ENCODE measurements at places on chromosomes 1 and 21.

DNA sequence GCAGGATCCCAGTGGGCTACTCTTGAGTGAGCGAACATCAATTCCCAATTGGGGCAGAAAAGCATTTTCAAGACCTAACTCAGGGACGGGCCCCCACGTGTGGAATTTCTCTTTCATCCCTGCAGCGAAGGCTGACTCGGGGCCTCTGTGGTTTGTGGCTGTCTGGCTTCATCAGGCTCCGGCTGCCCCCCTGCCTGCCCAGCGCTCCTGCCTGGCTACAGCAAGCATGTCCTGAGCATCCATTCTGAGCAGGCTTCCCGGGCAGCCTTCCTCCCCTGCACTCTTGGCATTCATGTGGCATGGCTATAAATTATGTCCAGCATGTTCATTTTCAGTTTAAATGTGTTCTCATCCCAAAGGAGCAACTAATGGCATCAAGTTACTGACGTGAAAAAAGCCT lies 588.1 kb downstream of the KIF26B start:
- H3K27me3 ChIP-seq, result no peaks in the 10 kb centered on the region
- DNase-seq, result no peak
- no peak overlapping the region for H3K27ac ChIP-seq
- H3K4me3 ChIP-seq, result no peak overlapping the region

- H3K27ac ChIP-seq, result no peak overlapping the region
- no peaks in the 10 kb centered on the region for H3K27me3 ChIP-seq
- no peaks in the 10 kb centered on the region for H3K36me3 ChIP-seq
- no peak for DNase-seq
- H3K4me1 ChIP-seq, result no peaks in the 10 kb centered on the region
These were observed 153.7 kb downstream of the ELAVL4 start for GRCh38 chr1:50262436-50262835.

GRCh38 chr1:38210021-38210894 lies 163.7 kb upstream of the POU3F1 start:
- no peak overlapping the region for H3K27ac ChIP-seq
- H3K27me3 ChIP-seq, result no peaks in the 10 kb centered on the region
- H3K4me3 ChIP-seq, result no peak overlapping the region
- no peak for DNase-seq

DNA sequence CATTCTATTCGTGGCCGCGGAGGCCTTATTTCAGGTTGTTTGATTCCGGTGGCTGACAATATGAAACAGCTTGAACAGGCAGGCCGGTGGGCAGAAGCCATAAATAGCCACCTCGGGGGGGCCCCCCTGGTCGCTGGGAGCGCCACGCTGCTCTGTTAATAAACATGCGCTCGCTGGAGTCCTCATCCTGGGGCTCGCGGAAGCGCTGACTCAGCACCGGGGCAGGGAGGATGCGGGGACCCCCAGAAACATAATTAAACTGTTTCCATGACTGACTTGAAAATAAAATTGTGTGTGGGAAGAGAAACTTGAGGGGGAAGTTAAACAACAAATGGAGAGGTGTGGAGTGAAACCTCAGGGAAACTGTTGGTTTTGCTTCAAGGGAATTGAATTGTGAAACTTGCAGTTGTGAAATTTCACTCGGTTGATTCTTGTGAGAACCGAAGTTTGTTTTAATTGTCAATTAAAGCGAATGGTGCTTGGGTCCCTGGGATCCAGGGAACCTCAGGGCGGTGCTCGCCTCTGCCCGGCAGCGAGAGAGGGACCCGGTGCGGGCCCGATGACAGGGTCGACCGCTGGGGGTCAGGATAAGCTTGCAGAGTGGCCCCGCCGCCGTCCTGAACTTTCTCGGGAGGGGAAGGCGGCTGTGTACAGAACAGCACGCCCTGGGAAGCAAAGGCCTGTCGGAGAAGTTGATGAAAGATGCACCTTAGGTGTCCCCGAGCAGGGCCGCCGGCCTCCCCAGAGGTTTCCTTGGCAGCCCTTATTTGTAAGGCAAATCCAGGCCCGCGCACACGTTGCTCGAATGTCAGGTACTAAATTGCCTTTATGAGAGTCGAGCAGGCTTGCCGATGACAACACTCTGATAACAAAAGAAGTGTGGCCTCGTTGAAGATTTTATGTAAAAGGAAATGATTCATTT lies 176.9 kb upstream of the LMO4 start:
- H3K27ac ChIP-seq, result no peak overlapping the region
- H3K27me3 ChIP-seq, result no peaks in the 10 kb centered on the region
- H3K36me3 ChIP-seq, result no peaks in the 10 kb centered on the region
- DNase-seq, result no peak
- no peaks in the 10 kb centered on the region for H3K4me1 ChIP-seq

DNA sequence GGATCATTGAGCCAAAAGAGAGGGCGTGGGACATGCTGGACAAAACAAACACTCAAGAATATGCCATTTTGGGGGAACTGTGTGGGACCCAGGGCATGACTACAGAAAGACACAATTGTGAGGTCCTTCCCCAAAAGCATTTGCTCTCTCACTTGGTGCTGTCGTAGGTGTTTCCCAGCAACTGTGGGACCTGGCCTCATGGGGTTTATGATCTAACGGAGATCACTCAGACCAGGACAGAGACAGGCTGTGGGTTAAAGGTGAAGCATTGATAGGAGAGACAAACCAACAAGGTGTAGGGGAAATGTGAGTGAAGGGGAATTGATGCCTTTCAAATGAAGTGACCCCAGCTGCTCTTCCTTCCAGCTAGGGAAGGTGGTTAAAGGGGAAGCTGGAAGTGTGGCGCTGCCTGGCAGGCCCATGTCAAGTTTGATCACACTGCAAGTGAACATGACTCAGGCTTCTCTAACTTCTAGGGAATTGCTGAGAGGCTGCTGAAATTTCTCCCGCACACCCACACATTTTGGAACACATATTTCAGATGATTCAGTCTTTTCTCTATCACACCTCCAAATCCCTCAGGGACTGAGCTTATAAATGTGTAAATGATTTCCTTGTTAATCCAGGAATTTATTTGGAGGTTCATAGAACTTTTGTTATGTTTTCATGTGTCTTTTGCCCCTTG lies 30.2 kb downstream of the TRAF5 start:
- no peaks in the 10 kb centered on the region for H3K27me3 ChIP-seq
- no peak overlapping the region for H3K27ac ChIP-seq
- no peak for DNase-seq
- no peaks in the 10 kb centered on the region for H3K36me3 ChIP-seq
- H3K4me1 ChIP-seq, result peaks cover 15% of the 10 kb centered on the region
- no peak overlapping the region for H3K4me3 ChIP-seq

GRCh38 chr1:218031901-218032300 lies 253.2 kb upstream of the RRP15 start:
- H3K4me1 ChIP-seq, result no peaks in the 10 kb centered on the region
- no peaks in the 10 kb centered on the region for H3K36me3 ChIP-seq
- no peaks in the 10 kb centered on the region for H3K27me3 ChIP-seq
- no peak overlapping the region for H3K4me3 ChIP-seq
- no peak for DNase-seq

GRCh38 chr1:214425716-214426425 lies 125.5 kb downstream of the PTPN14 start:
- H3K27ac ChIP-seq, result no peak overlapping the region
- H3K4me3 ChIP-seq, result no peak overlapping the region

GRCh38 chr1:184152974-184153373 lies 101.4 kb downstream of the TSEN15 start:
- H3K36me3 ChIP-seq, result no peaks in the 10 kb centered on the region
- no peak overlapping the region for H3K27ac ChIP-seq
- no peak for DNase-seq
- no peaks in the 10 kb centered on the region for H3K27me3 ChIP-seq

GRCh38 chr1:245587435-245588115 lies 432.8 kb downstream of the KIF26B start:
- no peaks in the 10 kb centered on the region for H3K4me1 ChIP-seq
- H3K27ac ChIP-seq, result no peak overlapping the region
- DNase-seq, result no peak
- no peaks in the 10 kb centered on the region for H3K36me3 ChIP-seq
- peaks cover 9% of the 10 kb centered on the region for H3K27me3 ChIP-seq

DNA sequence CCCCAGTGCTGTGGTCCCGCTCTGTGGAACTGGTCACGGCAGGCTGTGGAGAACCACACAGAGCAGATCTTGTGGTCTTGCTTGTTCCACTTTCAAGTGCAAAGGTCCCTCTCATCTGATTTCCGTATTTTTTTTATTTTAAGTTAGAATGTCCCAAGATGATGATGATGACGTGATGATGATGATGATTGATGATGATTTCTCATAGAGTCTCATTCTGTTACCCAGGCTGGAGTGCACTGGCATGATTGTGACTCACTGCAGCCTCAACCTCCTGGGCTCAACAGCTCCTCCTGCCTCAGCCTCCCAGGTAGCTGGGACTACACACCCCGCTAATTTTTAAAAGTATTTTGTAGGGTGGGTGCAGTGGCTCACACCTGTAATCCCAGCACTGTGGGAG lies 12.2 kb downstream of the EVA1C start:
- H3K36me3 ChIP-seq, result no peaks in the 10 kb centered on the region
- no peak for DNase-seq
- peaks cover 14% of the 10 kb centered on the region for H3K27me3 ChIP-seq
- H3K4me1 ChIP-seq, result no peaks in the 10 kb centered on the region

DNA sequence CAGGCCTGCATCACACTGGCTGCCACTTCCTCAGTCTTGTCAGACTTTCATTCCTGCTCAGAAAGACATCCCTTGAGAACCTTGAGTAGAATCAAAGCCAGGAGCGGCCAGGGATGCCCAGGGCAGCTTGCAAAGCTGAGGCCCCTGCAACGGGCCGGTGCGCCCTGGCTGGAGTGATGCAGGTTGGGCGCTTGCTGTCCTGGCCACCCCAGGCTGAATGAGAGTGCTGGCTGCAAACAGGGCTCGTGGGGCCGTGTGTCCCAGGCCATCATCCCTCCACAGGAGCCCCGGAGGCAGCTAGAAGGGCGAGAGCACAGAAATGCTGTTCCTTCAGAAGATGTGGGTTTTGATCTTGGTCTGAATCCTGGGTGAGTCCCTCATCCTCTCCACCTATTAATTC lies 67.2 kb upstream of the FAM20B start:
- no peaks in the 10 kb centered on the region for H3K27me3 ChIP-seq
- H3K36me3 ChIP-seq, result no peaks in the 10 kb centered on the region
- DNase-seq, result no peak
- no peaks in the 10 kb centered on the region for H3K4me1 ChIP-seq
- no peak overlapping the region for H3K27ac ChIP-seq

GRCh38 chr1:237684236-237684635 lies 206.5 kb downstream of the ZP4 start:
- no peak for DNase-seq
- no peaks in the 10 kb centered on the region for H3K36me3 ChIP-seq
- no peak overlapping the region for H3K4me3 ChIP-seq
- no peaks in the 10 kb centered on the region for H3K27me3 ChIP-seq
- no peaks in the 10 kb centered on the region for H3K4me1 ChIP-seq
- H3K27ac ChIP-seq, result no peak overlapping the region

DNA sequence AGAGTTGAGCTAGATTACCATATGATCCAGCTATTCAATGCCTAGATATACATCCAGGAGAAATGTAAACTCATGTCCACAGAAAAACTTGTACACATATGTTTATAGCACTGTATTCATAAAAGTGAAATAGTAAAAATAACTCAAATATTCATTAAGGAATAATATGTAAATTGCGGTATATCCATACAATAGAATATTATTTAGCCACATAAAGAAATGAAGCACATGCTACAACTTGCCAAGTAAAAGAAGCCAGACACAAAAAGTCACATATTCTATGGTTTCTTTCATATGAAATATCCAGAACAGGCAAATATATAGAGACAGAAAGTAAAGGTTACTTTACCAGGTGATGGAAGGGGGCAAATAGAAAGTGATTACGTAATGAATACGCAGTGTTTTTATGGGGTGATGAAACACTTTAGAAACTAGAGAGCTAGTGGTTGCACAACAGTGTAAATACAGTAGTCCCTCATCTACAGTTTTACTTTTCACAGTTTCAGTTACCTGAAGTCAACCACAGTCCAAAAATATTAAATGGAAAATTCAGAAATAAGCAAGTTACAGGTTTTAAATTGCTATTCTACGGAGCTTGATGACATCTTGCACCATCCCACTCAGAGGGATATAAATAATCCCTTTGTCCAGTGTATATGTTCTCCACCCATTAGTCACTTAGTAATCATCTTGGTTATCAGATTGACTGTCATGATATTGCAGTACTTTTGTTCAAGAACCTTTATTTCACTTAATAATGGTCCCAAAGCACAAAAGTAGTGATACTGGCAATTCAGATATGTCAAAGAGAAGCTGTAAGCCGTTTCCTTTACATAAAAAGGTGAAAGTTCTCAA lies 62.3 kb downstream of the ZNF644 start:
- H3K36me3 ChIP-seq, result peaks cover 49% of the 10 kb centered on the region
- no peaks in the 10 kb centered on the region for H3K4me1 ChIP-seq
- no peaks in the 10 kb centered on the region for H3K27me3 ChIP-seq
- no peak for DNase-seq
- no peak overlapping the region for H3K27ac ChIP-seq
- no peak overlapping the region for H3K4me3 ChIP-seq

- H3K27me3 ChIP-seq, result peaks cover 13% of the 10 kb centered on the region
- DNase-seq, result no peak
- H3K27ac ChIP-seq, result no peak overlapping the region
These were observed 25.1 kb upstream of the HUNK start for GRCh38 chr21:31847761-31848160.

DNA sequence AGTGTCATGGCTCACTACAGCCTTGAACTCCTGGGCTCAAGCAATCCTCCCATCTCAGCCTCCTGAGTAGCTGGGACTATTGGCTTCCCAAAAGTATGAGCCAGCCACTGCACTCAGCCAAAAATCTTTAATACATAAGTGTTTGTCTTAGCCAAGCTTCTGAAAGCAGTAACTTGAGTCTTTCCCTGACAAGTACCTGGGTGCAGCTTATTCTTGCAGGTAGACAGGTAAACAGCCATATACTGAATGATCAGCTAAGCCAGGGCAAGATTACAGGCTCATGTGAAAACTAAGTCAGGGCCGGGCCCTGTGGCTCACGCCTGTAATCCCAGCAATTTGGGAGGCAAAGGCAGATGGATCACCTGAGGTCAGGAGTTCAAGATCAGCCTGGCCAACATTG lies 7.8 kb downstream of the MEAF6 start:
- H3K27ac ChIP-seq, result no peak overlapping the region
- no peaks in the 10 kb centered on the region for H3K27me3 ChIP-seq
- peaks cover 8% of the 10 kb centered on the region for H3K4me1 ChIP-seq
- no peak for DNase-seq
- no peak overlapping the region for H3K4me3 ChIP-seq
- H3K36me3 ChIP-seq, result peaks cover 88% of the 10 kb centered on the region

DNA sequence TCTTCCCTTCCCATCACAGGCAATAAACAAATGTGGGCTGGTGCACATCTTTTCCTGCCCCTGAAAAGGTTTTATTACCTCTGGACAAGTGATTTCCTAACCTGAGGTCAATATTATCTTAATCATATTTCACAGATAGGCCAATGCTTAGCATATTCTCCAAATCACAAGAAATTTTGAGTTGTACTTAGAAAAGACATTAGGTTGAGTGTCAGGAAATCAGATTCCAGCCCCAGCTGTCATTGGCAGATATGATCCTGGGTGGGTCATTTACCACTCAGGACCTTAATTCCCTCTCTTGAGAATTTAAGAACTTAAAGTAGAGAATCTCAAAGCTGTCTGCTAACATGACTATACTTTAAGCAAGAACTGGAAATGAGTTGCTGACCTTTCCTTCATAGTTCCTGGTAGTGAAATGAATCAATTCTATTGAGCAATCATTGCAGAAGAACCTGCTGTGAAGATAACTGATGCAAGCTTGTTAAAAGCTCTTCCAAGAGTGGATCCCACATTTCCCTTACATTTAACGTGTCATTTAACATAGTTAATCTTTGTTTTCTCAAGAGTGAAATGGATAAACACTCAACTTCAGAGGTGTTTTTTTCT lies 46.4 kb upstream of the CR2 start:
- no peak overlapping the region for H3K4me3 ChIP-seq
- H3K27ac ChIP-seq, result no peak overlapping the region
- H3K4me1 ChIP-seq, result no peaks in the 10 kb centered on the region
- DNase-seq, result no peak
- H3K36me3 ChIP-seq, result no peaks in the 10 kb centered on the region

Data from DND-41 (cell line).